ENCODE measurements at places on chromosomes 11 and 22.

DNA sequence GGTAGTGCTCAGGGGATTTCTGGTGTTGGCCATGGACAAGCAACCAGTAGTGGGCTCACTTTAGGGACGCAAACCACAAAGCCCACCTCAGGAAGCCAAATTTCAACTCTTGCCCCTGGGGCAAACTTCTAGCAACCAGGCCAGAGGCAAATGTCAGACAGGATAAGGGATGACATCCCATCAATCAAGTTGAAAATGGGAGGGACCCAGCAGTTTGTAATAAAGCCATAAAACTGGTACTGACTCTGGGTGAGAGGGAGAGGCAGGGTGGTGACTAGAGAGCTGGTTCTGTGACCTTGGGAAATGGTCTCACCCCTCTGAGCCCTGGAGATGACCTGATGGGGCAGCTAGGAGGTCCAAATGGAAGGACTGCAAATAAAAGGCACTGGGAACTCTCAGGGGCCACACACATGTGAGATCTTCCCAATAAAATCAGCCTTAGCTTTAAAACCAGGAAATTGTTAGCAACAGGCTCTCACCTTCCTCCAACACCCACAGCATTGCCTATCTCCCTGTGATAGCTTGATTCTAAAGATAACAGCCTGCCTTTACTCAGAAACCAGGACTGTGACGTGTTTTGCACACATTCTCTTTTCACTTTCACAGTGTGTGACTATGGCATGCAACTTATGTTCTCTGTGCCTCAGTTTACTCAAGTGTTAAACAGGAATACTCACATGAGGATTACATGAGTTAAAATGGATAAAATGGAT, 6.4 kb upstream of the TBC1D10A start:
- no peak for DNase-seq

DNA sequence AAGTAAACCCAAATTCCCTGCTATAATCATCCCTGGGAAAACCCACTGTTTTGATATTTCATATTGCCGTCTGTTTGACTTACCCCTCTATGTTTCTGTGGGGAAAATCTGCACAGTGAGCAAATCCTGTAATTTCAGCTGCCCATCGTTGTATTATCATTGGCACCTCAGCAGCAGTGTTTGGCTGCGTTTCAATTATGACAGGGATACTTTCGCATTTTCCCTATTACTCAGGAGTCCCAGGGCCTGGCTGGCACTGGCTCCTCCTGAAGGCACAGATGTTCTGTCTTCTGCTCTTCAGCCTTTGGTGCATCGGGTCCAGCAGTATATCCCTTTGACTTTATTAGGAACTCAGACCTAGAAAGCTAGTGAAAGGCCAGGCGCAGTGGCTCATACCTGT, 12.2 kb upstream of the MMP12 start:
- DNase-seq: no peak

DNA sequence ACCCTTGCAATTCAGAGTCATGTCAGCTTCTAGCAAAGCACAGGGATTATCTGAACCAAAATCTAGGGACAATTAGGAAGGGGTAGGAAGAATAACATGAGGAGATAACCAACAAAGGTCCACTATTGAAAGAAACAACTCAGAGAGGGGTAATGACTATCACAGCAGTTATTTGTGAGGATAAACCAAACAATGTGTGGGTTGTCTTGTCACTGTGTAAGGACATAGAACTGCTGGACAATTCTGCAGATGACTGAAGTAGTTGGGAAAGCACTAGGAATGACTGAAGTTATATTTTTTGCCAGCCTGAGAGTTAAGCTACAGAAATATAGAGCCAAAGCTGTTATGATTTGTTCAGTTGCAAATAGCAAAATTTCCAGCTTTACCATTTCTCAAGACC, 858.4 kb upstream of the CCDC90B start:
- no peak for DNase-seq

DNA sequence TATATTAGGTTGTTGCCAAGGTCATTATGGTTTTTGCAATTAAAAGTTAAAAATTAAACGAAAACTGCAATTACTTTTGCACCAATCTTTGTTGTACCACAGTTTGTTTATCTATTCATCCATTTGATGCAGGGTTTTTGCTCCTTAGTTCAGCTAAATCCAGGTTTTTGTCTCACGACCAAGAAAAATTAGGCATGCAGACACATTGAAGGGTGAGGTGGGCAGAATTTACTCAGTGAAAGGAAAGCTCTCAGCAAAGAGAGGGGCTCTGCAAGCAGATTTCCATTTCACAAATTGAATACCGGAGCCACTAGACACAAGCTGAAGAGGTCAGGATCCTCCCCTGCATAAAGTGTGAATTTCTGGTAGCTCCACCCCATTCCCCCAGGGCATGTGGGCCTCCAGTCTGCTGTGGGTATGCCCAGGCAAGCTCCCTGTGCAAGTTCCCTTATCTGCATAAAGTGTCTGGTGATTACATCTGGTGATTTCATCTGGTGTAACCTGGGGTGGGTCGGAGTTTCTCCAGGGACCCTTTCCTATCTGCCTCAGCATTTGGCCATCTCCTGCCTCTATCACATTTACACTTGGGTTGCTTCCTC, 33.3 kb downstream of the APOL6 start:
- no peak for DNase-seq

GRCh38 chr11:75891947-75892739, 77.1 kb downstream of the UVRAG start:
- DNase-seq: no peak
